ENCODE measurements at places on chromosomes 3 and 15. TPM values are rescaled to one million over a fixed set of nuclear protein-coding genes. Genes with fewer than 3 reads are reported as not detected.

ABHD6 gene
- polyA plus RNA-seq, result 3.4 TPM

MYL3 gene
- not detected for polyA plus RNA-seq

ONECUT1 gene
- not detected for polyA plus RNA-seq

RASL12 gene
- not detected for polyA plus RNA-seq

THBS1 gene
- 0.07 TPM for polyA plus RNA-seq

GABRA5 gene
- not detected for polyA plus RNA-seq

IDH2 gene
- polyA plus RNA-seq, result 51.1 TPM

ITIH1 gene
- polyA plus RNA-seq, result not detected

CLRN1 gene
- not detected for polyA plus RNA-seq

LSAMP gene
- not detected for polyA plus RNA-seq

RTP3 gene
- not detected for polyA plus RNA-seq

ALCAM gene
- 0.03 TPM for polyA plus RNA-seq

GABRG3 gene
- polyA plus RNA-seq, result 7.6 TPM

RYR3 gene
- polyA plus RNA-seq, result not detected

TM4SF18 gene
- polyA plus RNA-seq, result not detected

SMCO1 gene
- not detected for polyA plus RNA-seq

All from K562 (cell line).